ENCODE measurements at places on chromosomes 7 and 10. TPM values are rescaled to one million over a fixed set of nuclear protein-coding genes. Genes with fewer than 3 reads are reported as not detected.

The PDE6C gene
- not detected for total RNA-seq

The ELAPOR2 gene
- total RNA-seq = 104 TPM

The COL17A1 gene
- total RNA-seq = under 0.01 TPM

The TCAF2 gene
- total RNA-seq = 3.8 TPM

The DTX2 gene
- total RNA-seq = 3.4 TPM

The RBP4 gene
- total RNA-seq = not detected

The COL1A2 gene
- 34.4 TPM for total RNA-seq

The CUTC gene
- 26.7 TPM for total RNA-seq

The CUBN gene
- 19.9 TPM for total RNA-seq

The LIPF gene
- not detected for total RNA-seq

The PRSS1 gene
- not detected for total RNA-seq

The HYAL4 gene
- total RNA-seq = 0.22 TPM

The MEPCE gene
- 41.5 TPM for total RNA-seq

The FOXI2 gene
- not detected for total RNA-seq

The PSD gene
- total RNA-seq = 0.11 TPM

The WNT2 gene
- total RNA-seq = not detected

The METTL2B gene
- total RNA-seq = 25.9 TPM

The C10orf88 gene
- 12.5 TPM for total RNA-seq

The CRYGN gene
- not detected for total RNA-seq

The TMEM139 gene
- not detected for total RNA-seq

The HOXA10 gene
- 1.8 TPM for total RNA-seq

The CREB3L2 gene
- 32.7 TPM for total RNA-seq

The PLXDC2 gene
- 10.2 TPM for total RNA-seq

The PHYHIPL gene
- not detected for total RNA-seq
